ENCODE measurements at places on chromosomes 13 and 19. TPM values are rescaled to one million over a fixed set of nuclear protein-coding genes. Genes with fewer than 3 reads are reported as not detected.

DNA sequence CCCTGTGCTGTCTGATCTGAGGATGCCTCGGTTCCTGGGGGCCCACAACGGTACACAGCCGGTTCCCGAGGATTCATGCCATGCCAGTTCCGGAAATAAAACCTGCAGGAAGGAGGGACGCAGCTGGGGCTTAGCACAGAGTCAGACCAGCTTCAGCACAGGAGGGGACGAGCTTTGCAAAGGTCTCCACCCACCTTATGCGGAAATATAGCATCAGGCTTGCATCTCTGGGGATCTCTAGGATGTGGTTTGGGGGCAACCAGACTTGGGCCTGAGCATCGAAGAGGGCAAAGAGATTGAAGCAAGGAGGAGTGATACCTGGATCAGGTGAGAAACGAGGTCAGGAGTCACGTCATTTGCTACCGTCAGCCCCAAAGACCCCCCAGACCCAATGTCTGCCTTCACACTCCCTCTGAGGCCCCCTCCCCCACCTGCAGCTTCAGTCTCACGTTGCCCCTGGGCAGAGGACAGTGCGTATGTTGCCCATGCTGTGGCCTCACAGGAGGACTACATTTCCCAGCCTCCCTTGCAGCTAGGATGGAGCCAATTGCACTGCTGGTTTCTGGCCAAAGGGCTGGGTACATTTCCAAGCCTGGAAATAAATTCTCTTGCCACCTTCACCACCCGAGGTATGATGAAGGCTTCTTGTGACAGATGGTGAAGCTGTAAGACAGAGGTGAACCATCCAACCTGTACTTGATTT, 12.1 kb downstream of the TYK2 start:
- no peak for DNase-seq

- DNase-seq = no peak
Observed at GRCh38 chr19:16405091-16405490, 66.7 kb downstream of the EPS15L1 start.

DNA sequence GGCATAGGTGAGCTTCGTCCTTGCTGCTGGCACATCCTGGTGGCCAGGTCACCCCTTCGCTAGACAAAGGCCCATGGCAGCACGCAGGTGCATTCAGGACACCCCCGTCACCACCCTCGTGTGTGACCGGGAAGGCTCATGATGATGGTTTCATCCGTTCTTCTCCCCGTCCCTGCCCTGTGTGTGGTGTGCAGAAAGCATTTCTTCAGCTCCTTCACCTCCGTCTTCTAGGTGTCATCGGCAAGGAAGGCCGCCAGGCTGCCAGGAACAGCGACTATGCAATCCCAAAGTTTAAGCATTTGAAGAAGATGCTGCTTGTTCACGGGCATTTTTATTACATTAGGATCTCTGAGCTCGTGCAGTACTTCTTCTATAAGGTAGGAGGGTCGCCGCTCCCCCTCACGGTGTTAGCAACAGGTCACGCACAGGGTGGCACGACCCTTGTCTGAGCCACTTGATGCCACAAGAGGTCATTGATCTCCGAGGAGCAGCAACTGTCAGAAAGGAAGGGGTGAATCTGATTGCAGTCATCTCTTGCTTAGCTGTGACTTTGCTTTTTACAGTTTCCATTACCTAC, 111.0 kb upstream of the MCF2L start:
- DNase-seq = peak; percentile 64

The ZNF850 gene
- total RNA-seq = 5.2 TPM

The COX7A1 gene
- 242 TPM for total RNA-seq

The ARMC6 gene
- 19.3 TPM for total RNA-seq

All from posterior vena cava (tissue), 2 donors.